Tongue (tissue), 3 donors: ENCODE measurements at places on chromosomes 7 and 10. TPM values are rescaled to one million over a fixed set of nuclear protein-coding genes. Genes with fewer than 3 reads are reported as not detected.

PCLO gene
- 2.7 TPM for total RNA-seq

NUTM2D gene
- total RNA-seq, result 3.5 TPM

ARMC3 gene
- 0.51 TPM for total RNA-seq

PNLIP gene
- 1.8 TPM for total RNA-seq

PTER gene
- 9.6 TPM for total RNA-seq

HABP2 gene
- not detected for total RNA-seq

ITGA8 gene
- 18.8 TPM for total RNA-seq

STEAP1B gene
- 3.0 TPM for total RNA-seq

GLUD1 gene
- total RNA-seq, result 144 TPM

ZNF33B gene
- total RNA-seq, result 20.4 TPM

PILRA gene
- total RNA-seq, result 1.1 TPM

MMP21 gene
- total RNA-seq, result 0.41 TPM

GIMAP2 gene
- 14.8 TPM for total RNA-seq

PIP gene
- 11.3 TPM for total RNA-seq

DEPP1 gene
- total RNA-seq, result 44.6 TPM

EEF1AKMT2 gene
- 30.7 TPM for total RNA-seq

NODAL gene
- total RNA-seq, result 0.92 TPM

CXCL12 gene
- 121 TPM for total RNA-seq

SPDYE16 gene
- 0.72 TPM for total RNA-seq

ADCY1 gene
- total RNA-seq, result 9.8 TPM

INA gene
- total RNA-seq, result 1.0 TPM

ADAM12 gene
- total RNA-seq, result 24.7 TPM

ZCWPW1 gene
- total RNA-seq, result 2.1 TPM

UTF1 gene
- total RNA-seq, result not detected

PSTK gene
- total RNA-seq, result 3.0 TPM

ABCB4 gene
- total RNA-seq, result 3.7 TPM

HOXA3 gene
- 2.4 TPM for total RNA-seq

METTL2B gene
- total RNA-seq, result 31.3 TPM

HSPA12A gene
- total RNA-seq, result 9.3 TPM

MEIG1 gene
- not detected for total RNA-seq

PLAU gene
- 37.8 TPM for total RNA-seq

PRKG1 gene
- total RNA-seq, result 96.8 TPM

TAS2R60 gene
- total RNA-seq, result not detected

SPDYE8 gene
- total RNA-seq, result not detected

GSTO2 gene
- total RNA-seq, result 5.1 TPM

SOSTDC1 gene
- 21.8 TPM for total RNA-seq

LLCFC1 gene
- not detected for total RNA-seq

FBXO24 gene
- 1.2 TPM for total RNA-seq

TNPO3 gene
- 48.3 TPM for total RNA-seq

SMKR1 gene
- not detected for total RNA-seq

MALRD1 gene
- total RNA-seq, result 6.4 TPM

METTL27 gene
- 3.6 TPM for total RNA-seq

CDK14 gene
- 29.3 TPM for total RNA-seq

ACHE gene
- total RNA-seq, result 112 TPM

ARID5B gene
- 33.8 TPM for total RNA-seq

COL1A2 gene
- 4,115 TPM for total RNA-seq

PNLIPRP1 gene
- total RNA-seq, result 0.31 TPM

A1CF gene
- not detected for total RNA-seq

NKX2-3 gene
- 6.2 TPM for total RNA-seq
